ENCODE measurements at places on chromosomes 7 and 10. TPM values are rescaled to one million over a fixed set of nuclear protein-coding genes. Genes with fewer than 3 reads are reported as not detected.
A peak's percentile ranks its signal among the peaks of the same experiment; 100 is the strongest.

DNA sequence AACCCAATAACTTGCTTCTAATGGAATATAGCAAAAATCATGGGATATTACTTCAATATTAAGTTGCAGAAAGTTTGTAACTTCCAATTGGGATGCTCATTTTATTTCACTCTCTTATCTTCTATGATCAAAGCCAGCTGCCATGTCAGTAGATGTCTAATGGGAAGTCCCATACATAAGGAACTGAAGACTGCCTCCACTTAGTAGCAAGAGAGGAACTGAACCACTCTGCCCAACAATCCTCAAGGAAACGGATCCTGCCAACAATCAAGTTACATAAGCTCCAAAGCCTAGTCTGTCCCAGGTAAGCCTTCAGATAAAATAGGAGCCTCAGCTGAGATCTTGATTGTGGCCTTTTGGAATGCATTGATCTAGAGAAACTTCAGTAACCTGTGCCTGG, 431.5 kb upstream of the PCDH15 start:
- H3K4me3 ChIP-seq, result no peak overlapping the region
- H3K4me1 ChIP-seq, result no peaks in the 10 kb centered on the region
- no peak for DNase-seq
- H3K36me3 ChIP-seq, result no peaks in the 10 kb centered on the region

- H3K4me3 ChIP-seq, result no peak overlapping the region
- H3K36me3 ChIP-seq, result no peaks in the 10 kb centered on the region
- no peaks in the 10 kb centered on the region for H3K27me3 ChIP-seq
- H3K27ac ChIP-seq, result no peak overlapping the region
- no peak for DNase-seq
Measured at GRCh38 chr10:20473023-20473760, 423.9 kb downstream of the NEBL start.

DNA sequence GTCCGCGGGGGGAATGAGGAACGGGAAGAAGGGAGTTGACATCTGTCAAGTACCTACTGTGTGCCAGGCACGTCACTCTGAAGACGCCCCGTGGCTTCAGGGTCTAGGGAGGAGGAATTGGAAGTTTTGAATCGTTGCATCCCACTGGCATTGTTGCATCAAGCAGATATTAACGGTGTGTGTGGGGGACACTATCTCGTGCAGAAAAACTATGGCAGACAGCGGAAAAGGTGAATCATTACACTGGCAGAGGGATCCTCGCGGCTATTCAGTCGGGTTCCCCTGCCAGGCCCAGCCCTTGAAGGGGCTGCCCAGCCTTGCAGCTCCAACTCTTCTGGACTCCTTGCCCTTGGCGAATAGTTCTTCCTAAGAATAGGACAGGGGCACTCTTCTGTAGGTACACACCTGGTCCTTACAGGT, 1.0 kb upstream of the KIAA1549 start:
- H3K27ac ChIP-seq, result no peak overlapping the region
- H3K4me3 ChIP-seq, result no peak overlapping the region
- peaks cover 6% of the 10 kb centered on the region for H3K4me1 ChIP-seq
- peaks cover 28% of the 10 kb centered on the region for H3K27me3 ChIP-seq
- DNase-seq, result no peak

- H3K27ac ChIP-seq, result no peak overlapping the region
- no peaks in the 10 kb centered on the region for H3K27me3 ChIP-seq
Measured at GRCh38 chr7:85673876-85674275, 487.0 kb upstream of the SEMA3D start.

- peak overlapping the region; percentile 92 for H3K27ac ChIP-seq
- no peaks in the 10 kb centered on the region for H3K36me3 ChIP-seq
- no peak for DNase-seq
- H3K4me3 ChIP-seq, result peak overlapping the region; percentile 90
Measured at GRCh38 chr10:89645742-89646172, 715 bp upstream of the PANK1 start.

GRCh38 chr10:14839305-14839695, 1.2 kb downstream of the HSPA14 start:
- H3K4me3 ChIP-seq, result peak overlapping the region; percentile 99
- H3K27me3 ChIP-seq, result no peaks in the 10 kb centered on the region
- DNase-seq, result peak; percentile 14
- peaks cover 44% of the 10 kb centered on the region for H3K36me3 ChIP-seq

DNA sequence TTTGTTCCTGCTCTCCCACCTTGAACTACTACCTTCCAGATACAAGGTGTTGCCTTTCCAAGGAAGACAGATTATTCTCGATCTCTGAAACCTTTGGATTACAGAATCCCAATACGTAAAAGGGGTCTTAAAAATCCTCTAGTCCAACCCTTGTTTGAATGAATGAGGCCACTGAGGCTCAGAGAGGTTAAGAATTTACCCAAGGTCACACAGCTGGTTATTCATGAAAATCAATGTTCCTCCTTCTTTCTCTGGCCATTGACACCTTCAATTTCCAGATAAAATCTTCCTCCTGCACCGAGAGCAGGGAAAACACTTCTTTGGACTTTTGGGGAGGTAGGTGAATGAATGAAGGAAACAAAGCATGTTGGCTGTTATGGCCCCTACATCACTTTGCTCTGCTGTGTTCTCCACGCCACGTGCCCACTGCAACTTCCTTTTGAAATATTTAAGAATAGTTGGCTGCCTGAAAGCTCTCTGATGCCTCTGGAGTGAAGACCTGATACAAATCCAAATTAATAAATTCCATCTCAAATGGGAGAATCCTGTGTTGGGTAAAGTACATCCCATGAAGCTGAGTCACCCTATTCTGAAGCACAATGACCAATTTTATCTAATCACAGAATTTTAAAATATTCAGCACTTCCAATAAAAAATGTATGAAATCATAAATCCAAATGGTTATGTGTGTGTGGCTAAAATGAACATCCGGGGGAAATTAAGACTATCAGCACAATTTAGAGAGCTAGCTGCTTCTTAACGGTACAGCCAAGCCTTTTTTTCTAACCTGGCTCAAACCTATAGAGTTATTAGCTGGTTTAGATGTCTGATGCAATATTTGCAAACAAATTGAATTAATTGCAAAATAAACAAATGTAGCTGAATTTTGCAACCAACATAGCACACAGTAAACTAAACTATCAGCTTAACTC, 7.3 kb downstream of the SVIL start:
- no peaks in the 10 kb centered on the region for H3K27me3 ChIP-seq
- no peaks in the 10 kb centered on the region for H3K36me3 ChIP-seq
- peak; percentile 32 for DNase-seq
- H3K27ac ChIP-seq, result peak overlapping the region; percentile 18

DNA sequence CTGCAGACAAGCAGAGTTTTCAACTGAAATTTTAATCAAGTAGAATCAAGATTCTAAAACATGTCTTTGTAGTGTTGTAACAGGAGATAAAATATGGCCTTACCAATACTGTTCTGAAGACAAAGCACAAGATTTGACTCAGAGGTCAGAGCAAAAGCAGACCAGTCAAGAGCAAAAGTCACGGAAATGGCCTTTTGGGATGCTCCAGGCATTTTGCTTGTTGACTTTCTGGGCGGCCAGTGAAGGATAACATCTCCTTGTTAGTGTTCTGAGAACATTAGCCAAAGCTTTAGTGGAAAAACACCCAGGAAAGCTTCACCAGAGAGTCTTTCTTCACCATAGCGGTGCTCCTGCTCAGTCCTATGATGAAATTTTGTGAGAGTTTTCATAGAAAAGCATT, 590.6 kb downstream of the ARL4A start:
- H3K27me3 ChIP-seq, result no peaks in the 10 kb centered on the region
- H3K4me1 ChIP-seq, result no peaks in the 10 kb centered on the region
- H3K4me3 ChIP-seq, result no peak overlapping the region
- H3K27ac ChIP-seq, result no peak overlapping the region
- no peaks in the 10 kb centered on the region for H3K36me3 ChIP-seq

The SKIDA1 gene
- total RNA-seq, result 4.9 TPM

The CYP2C19 gene
- not detected for total RNA-seq
